CD4-positive, alpha-beta T cell treated with Interleukin-6 at 100 ng/mL for 8 hours (primary cell): ENCODE measurements at places on chromosomes 11 and 22.

DNA sequence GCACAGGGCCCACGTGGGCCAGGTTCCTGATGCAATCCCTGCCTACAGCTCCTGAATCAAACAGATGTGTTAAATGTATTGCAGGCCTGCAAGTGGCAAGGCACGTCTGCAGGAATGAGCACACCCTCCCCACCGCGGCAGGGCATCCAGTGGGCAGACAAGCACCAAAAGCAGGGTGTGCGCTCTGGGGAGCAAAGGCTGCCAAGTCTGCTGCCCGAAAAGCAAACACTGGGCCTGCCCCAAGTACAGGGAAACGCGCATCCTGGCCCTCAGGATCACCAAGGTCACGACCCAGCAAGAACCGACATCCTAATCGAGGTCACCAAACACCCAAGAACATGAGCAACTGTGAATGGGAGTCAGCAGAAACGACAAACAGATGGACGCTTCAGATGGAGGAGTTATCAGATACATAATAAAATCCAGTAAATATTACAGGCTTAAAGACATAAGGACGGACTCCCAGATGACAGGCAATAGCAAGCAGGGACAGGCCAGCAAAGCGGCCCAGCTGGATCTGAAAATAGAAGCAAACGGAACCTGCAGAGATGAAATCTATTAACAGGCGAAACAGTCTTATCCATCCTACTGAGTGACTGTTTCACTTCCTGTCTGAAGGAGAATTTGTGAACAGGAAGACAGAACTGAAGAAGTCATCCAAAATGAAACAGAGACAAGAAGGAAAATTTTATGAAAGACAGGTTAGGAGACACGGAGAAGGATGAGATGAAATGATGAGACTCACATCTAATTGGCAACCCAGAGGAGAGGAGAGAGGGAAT, 26.7 kb downstream of the CARS1 start:
- DNase-seq: no peak

GRCh38 chr11:64910451-64911093, 6.4 kb downstream of the ATG2A start:
- DNase-seq: no peak

DNA sequence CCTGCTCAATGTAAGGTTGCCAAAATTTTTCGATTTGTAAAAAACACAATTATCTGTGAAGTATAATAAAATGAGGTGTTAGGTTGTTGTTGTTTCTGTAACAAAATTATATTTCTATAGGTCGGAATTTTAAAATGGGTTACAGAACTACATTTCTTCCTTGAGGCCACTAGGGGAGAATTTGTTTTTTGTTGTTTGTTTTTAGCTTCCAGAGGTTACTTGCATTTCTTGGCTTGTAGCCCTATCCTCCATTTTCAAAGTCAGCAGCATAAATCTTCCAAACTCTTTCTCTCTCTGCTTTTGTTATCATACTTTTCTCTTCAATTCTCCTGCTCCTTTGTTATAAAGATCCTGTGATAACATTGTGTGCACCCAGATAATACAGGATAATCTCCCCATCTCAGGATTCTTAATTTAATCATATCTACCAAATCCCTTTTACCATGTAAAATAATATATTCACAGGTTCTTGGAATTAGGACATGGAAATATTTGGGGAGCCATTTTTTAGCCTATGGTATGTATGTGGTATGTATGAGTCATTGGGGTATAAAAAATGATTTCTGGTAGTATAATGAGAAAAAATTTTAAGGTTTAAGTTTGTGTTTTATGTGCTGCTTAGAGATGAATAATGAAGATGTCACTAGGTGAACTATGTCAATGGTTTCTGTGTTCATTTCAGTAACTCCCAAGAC, 9.4 kb upstream of the PATL1 start:
- DNase-seq: no peak

GRCh38 chr11:121241343-121242211, 51.0 kb upstream of the SC5D start:
- DNase-seq: no peak

GRCh38 chr22:22463855-22464540, 44.5 kb downstream of the ZNF280B start:
- peak; percentile 54 for DNase-seq

DNA sequence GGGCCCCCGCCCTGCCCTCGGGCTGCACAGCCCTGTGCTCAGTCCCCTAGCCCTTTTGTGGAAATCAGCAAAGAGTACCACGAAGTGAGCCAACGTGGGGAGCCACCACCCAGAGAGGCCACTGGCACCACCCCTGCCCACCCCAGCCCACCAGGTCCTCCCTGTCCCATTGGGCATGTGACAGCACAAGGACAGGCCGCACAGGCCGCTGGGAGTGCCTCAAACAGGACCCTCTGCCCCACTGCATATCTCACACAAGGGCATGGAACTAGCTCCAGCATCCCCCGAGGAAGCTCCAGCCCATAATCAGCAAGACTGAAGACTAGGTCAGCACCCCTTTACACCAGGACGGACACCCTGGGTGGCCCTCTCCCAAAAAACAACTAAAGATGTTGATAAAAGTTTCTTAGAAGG, 29.7 kb downstream of the GNB1L start:
- DNase-seq: no peak

DNA sequence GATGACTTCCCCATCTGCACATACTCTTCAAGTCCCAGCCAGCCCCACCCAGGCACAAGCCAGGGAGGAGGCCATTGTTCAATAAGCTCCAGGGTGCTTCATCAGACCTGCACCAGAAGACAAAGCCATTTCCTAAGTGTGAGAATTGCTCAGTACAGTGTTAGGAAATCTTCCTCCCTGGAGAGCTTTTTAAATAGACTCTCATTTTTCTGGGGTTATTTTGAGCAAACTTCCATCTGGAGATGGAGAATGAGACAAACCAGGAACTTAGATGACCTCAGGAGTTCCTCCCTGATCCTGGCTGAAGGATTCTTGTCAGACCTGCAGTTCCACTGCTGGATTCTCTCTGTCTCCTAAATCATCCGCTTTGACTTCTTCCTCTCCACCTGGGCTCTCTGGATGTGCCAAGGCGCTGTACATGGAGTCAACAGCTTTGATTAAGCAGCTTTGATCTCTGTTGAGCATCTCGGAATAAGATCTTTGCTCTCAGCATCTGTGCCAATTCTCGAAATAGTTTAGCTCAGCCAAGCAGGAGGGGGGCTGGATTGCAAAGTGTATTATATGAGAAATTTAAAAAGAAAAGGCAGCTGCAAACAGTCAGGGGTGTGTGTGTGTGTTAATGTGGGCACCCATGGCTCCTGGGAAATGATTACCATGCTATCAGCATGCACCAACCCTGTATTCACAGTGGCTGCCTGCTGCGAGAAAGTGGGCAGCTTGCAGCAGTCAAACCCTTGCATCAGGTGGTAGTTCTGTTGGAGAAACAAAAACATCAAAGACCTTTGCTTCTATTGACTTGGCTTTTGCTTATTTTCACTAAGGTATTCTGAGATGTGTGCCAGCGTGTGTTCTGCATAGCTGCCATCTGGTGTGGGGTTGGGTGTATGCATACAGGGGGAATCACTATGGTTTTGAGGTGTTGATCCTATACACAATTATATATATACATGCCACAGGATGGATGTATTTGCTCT, 70.2 kb upstream of the NAV2 start:
- DNase-seq: no peak

DNA sequence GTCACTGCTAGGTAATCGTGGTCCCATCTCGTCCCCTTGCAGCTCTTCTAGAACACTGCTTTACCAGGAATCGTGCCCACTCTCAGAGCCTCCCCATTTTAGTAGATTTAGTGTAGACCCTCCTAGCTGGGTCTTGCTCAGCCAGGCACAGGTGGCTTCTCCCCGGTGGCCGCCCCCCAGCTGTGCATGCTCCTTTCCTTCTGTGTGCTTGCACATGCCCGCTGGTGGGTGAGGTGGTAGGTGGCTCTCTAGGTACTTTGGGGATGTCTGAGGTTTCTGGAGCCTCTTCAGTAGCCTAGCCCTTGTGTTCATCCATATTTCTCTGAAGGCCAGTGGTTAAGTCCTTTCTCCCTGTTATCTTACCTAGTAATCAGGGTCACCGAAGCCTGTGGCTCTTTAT, 5.6 kb downstream of the TUB start:
- DNase-seq: no peak

- DNase-seq: no peak
Observed at GRCh38 chr11:57008373-57008772, 19.7 kb downstream of the OR5AK2 start.

DNA sequence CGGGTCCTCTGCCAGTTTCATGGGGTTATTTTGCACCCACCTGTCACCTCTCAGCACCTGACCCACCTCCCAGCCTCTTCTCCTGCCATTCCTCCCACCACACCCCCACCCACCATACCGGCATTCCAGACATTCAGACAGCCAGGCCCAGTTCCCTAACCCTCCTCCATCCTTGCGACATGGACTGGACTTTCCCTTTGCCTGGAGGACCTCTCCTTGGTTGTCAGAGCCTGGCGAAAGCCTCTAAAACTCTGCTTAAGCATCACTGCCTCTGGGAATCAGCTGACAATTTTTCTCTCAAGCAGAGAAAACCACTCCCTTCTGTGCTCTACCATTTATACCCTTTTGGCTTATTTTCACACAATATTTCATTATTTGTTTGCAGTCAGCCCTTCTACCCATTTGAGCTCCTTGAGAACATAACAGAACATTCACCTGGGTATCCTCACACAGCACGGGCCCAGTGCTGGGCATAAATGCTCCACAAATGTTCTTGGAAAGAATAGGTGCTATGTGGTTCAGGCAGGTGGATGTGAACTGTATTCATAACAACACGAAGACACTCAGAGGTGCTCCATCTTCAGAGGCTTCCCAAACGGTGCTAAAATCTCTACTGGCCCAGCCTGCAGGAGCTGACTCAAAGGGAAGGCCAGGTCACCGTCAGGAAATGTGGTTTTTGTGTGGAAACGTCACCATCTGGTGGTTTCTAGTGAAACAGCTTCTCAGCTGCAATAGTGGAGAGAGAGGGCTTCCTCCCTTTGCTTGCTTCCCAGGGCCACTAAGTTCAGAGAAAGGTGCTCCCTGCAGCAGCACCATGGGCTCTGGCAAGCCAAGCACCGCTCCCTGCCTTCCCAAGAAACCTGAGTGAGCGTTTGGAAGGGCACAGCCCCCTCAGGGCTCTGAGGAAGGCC, 10.4 kb downstream of the SPATA19 start:
- DNase-seq: no peak

- no peak for DNase-seq
Observed at GRCh38 chr11:26632691-26633159, 60.7 kb upstream of the MUC15 start.

GRCh38 chr11:44305026-44305469, 4.9 kb downstream of the ALX4 start:
- no peak for DNase-seq
